Upper lobe of left lung (tissue), 6 donors: ENCODE measurements at places on chromosomes 4 and X. TPM values are rescaled to one million over a fixed set of nuclear protein-coding genes. Genes with fewer than 3 reads are reported as not detected.

IRF2 gene
- total RNA-seq = 40.7 TPM

RAI2 gene
- total RNA-seq = 28.1 TPM

EGF gene
- total RNA-seq = 9.2 TPM

PRSS12 gene
- total RNA-seq = 6.8 TPM

ETDA gene
- total RNA-seq = not detected

TLR10 gene
- total RNA-seq = 0.79 TPM

BRS3 gene
- not detected for total RNA-seq

ANTXR2 gene
- 40.9 TPM for total RNA-seq

PPA2 gene
- 84.1 TPM for total RNA-seq

LRAT gene
- 0.84 TPM for total RNA-seq

PDE6B gene
- total RNA-seq = 28.3 TPM

TMEM175 gene
- 32.7 TPM for total RNA-seq

PAGE2 gene
- total RNA-seq = not detected

SCD5 gene
- total RNA-seq = 30.4 TPM

KLHL2 gene
- 34.7 TPM for total RNA-seq

PGAM4 gene
- total RNA-seq = 0.29 TPM

EDNRA gene
- total RNA-seq = 7.3 TPM

EIF1AX gene
- total RNA-seq = 8.4 TPM

OTC gene
- not detected for total RNA-seq

CXorf49 gene
- total RNA-seq = not detected

SUPT20HL1 gene
- not detected for total RNA-seq

GYG2 gene
- 3.7 TPM for total RNA-seq

CT47B1 gene
- total RNA-seq = not detected

HSFX2 gene
- total RNA-seq = not detected

ACSL4 gene
- 112 TPM for total RNA-seq

LDOC1 gene
- total RNA-seq = 6.7 TPM

TRPC5OS gene
- not detected for total RNA-seq

PAGE1 gene
- total RNA-seq = not detected

ZNF81 gene
- total RNA-seq = 3.2 TPM

UGDH gene
- total RNA-seq = 52.8 TPM

UBA1 gene
- total RNA-seq = 176 TPM

FGF2 gene
- 7.8 TPM for total RNA-seq

TCEAL2 gene
- 2.7 TPM for total RNA-seq

SMIM31 gene
- total RNA-seq = not detected

SHISA3 gene
- not detected for total RNA-seq

MRPL1 gene
- total RNA-seq = 20.2 TPM

PCYT1B gene
- 1.0 TPM for total RNA-seq

RTL9 gene
- total RNA-seq = under 0.01 TPM
